ENCODE measurements at places on chromosomes 5 and 9.

DNA sequence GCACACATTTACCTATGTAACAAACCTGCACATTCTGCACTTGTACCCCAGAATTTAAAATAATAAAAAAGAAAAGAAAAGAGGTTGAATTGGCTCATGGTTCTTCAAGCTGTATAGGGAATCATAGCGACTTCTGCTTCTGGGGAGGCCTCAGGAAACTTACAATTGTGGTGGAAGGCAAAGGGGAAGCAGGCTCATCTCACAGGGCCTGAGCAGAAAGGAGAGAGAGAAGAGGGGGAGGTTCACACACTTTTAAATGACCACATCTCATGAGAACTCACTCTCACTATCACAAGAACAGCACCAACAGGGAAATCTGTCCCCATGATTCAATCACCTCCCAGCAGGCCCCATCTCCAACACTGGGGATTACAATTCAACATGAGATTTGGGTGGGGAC is 214.6 kb downstream of the CDK5RAP2 start:
- no peak for DNase-seq

DNA sequence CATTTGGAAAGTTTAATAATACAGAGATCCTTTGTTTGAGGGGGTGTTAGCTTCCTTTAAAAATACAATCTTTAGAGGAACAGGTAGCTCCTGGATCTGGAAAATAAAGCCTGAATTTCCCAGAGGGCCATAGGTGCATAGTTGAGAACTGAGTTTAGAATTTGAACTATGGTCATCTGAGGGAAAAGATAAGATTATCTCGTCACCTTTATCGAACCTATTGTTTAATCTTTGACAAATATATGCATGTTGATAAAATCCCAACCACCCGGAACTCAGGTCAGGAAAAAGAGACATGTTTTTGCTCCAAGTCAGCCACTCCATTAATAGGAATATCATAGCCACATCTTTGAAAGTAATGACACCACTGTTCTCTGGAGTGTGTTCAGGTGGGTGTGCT is 91.7 kb upstream of the FAM169A start:
- no peak for DNase-seq

- DNase-seq = no peak
Measured at GRCh38 chr9:30476826-30477225, 1907.6 kb upstream of the ACO1 start.

DNA sequence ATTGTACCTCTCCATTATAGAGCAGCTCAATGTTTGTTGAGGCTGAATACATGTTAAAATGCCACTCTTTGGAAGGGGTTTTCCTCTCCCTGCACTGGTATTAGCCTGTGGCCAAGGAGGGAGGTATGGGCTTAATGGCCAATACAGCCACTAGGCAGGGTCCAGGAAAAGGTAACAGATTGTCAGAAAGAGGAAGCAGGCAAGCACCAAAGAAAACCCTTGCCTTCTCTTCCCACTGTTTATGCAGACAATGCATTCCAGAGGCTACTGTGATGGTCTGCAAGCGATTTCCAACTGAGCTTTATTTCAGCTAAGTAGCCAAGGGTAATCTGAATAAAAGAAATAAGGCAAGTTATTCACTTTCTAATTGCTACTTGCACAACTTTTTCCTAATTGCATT is 95.3 kb upstream of the SLC27A6 start:
- no peak for DNase-seq

GRCh38 chr5:7753596-7753995 is 97.3 kb downstream of the CFAP90 start:
- DNase-seq = no peak

GRCh38 chr5:175747539-175748060 is 89.7 kb downstream of the HRH2 start:
- no peak for DNase-seq

DNA sequence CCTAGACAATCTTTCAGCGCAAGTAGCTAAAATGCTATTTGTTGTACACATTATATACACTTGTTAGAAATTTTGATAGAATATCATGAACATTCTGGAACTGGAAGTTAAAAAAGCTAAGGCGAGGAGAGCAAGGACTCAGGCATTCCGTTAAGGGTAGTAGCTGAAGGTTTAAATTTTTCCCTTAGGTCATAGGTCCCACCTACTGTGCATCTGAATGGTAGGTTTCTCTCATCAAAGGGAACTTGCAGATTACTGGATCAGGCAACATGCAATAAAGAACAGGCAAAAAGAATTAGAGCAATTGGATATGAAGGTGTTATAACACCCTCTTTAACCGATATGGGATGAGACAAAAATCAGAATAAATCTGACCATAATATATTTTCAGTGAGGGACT is 32.8 kb downstream of the TMEM161B start:
- no peak for DNase-seq

DNA sequence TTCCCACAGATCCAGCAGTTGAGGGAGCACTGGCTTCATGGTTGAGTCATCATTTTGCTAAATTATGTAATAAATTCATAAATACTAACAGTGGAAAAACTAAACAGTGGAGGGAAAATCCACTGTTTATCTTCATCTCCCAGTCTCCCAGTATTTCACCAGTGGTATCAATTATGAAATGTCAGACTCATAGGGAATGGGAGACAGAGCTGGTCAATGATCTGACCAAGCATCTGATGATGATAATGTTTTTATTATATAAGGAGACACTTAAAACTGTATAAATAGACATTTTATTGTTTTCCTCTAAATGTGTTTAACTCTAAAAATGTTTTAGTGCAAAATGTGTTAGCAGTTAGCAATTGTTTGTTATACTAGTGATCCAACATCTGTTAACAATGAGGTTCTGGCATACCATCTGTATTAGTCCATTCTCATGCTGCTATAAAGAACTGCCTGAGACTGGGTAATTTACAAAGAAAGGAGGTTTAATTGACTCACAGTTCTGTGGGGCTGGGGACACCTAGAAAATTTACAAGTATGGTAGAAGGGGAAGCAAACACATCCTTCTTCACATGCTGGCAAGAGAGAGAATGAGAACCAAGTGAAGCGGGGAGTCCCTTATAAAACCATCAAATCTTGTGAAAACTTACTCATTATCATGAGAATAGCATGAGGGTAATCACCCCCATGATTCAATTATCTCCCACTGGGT is 11.8 kb upstream of the REEP5 start:
- no peak for DNase-seq

GRCh38 chr5:15995341-15996052 is 184.1 kb downstream of the MARCHF11 start:
- no peak for DNase-seq

DNA sequence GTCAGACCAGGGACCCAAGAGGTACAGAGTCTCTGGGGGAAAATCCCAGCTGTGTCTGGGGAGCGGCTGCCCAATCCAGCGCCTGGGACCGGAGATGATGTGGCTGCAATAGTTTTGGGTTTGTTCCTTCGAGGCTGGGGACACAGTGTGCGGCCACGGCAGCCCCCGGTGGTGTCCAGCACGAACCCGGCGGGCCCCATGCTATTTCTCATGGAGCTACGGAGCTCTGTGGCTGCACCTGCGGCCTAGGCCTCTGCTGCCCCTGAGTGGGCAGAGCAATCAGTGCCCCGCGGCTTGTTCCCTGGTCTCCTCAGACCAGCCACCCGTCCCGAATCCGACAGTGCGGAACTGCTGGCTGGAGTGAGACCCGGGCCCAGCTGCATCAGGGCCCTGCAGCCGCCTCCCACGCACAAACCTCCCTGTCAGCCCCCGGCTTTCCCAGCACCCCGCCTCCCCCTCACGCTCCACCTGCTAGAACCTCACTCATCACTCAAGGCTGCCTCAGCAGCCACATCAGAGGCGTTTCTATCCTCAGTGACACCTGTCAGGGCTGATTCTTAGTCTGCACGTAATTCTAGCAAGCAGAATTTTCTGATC is 29.0 kb downstream of the SARDH start:
- no peak for DNase-seq

DNA sequence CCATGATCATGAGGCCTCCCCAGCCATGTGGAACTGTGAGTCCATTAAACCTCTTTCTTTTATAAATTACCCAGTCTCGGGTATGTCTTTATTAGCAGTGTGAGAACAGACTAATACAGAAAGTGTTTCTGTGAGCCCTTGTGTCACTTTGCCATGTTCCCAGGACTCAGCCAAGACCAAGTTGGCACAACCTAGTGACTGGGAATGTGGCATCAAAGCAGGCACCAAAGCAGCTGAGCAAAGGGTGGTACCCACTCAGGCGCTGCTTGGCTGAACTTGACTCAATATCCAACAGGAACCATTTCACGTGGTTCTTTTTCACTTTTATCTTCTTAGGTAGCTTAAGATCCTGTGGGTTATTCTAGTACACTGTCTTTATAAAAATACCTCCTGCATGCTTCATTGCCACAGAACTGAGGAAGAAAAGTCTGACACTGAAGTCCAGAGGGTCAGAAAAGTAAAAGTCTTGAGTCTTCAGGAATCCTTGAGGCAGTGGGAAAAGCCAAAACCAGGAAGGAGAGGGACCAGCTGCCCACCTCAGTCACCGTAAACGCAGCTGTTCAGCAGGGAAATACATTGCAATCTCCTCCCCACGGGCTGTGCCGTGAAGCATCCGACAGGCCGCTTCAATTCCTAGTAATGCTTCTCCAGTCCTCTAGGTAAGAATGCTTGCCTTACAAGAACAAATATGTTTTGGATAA is 90.5 kb upstream of the RETREG1 start:
- DNase-seq = no peak

DNA sequence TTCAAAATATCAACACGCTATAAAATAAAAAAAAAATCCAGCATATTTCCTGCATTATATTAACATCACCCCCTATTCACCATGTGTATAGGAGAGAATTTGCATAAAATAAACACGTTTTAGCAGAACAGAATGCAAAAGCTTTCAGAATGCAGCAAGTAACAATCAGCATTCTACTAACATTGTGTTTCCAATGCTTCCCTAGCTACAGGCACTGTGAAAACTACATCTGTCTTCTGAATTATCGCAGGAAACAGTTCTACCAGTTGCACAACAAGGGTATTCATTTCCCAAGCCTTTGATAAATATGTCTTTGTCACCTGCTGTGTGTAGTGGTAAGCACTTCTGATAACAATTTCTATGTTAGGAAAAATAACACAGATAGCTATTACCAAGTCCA is 1015.8 kb downstream of the CDH18 start:
- no peak for DNase-seq

GRCh38 chr9:78314550-78314949 is 17.6 kb downstream of the PSAT1 start:
- no peak for DNase-seq

DNA sequence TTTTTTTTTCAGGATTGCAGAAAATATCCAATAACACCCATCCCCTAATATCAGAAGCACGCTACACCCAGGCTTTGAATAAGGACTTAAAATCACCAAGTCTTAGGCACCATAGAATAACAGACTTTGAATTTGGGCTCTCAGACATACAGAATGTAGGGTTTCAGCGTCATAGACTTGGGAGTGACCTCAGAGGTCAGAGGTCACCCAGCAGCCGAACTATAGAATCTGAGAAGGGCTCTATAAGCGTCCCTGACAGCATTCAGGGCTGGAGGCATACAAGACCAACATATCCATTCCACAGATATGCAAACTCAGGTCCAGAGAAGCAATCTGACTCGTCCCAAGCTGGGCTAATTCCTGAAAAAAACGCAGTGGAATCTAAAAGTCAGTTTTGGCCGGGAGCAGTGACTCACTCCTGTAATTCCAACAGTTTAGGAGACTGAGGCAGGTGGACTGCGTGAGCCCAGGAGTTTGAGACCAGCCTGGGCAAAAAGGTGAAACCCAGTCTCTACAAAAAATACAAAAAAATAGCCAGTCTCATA is 34.7 kb downstream of the SLC6A7 start:
- DNase-seq = no peak

DNA sequence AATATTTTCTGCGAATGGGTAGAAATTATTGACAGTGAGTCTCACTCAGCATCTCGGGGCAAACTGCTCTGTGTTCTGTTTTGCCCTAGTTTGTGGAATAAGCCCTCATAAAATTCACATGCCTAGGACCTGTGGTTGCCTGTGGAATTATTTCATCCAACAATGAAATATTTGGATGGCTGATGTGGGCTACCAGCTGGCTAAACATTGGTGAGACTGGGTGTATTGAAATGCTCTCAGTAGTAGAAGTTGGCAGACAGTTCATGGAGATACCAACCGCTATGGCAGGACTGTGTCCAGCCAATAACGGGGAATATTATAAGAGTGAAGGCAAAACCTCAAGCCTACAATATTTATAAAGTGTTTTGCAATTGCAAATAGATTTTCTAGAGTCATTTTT is 344.1 kb upstream of the RPS23 start:
- no peak for DNase-seq

GRCh38 chr5:65961633-65962032 is 35.3 kb downstream of the ERBIN start:
- no peak for DNase-seq

DNA sequence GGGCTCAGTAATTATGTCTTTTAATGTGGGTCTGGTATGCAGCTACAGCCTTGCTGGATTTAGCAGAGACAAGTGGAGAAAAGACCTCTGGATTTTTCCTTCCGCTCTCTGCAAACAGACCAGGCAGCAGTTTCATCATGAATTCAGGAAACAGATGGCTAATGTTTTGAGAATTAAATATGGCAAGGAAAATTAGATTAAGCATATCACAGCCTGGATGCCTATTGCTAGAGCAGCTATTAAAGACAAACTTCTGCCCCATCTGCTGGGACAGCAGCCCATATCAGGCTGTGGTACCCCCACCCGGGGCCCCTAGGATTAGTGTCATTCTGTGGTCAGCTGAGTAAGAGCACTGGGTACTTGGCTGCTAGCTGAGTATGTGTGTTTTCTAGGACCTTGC is 6.2 kb downstream of the SKP2 start:
- no peak for DNase-seq

DNA sequence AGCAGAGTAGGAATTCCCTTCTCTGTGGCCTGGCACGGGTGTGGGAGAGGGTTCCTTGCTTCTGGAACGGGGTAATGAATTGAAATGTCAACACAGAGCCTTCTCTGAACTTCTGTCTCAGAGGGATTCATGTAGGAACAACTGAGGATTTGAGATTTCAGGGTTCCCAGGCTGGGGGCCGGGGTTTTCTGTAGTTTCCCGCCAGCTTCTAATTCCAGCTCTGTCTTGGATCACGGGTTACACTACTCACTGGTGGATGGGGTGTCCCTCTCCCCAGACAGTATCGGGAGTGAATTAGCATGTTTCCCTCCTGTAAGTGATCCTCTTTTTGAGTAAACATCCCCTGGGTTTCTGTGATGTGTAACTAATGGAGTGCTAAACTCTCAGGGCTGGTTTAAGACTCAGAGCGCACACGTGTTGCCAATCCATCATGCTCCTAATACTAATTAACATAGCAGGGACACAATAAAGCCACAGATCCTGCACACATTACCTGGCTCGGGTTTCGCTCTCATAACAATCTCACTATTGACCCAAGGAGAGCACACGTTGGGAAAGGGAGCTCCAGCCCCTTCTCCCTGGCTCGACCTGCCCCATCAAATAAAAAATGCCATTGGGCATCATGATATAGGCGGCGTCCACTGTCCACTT is 18.1 kb upstream of the DMRT2 start:
- DNase-seq = no peak

- no peak for DNase-seq
Measured at GRCh38 chr9:89872913-89873707, 268.3 kb downstream of the GADD45G start.
